ENCODE measurements at places on chromosomes 1 and 21.

DNA sequence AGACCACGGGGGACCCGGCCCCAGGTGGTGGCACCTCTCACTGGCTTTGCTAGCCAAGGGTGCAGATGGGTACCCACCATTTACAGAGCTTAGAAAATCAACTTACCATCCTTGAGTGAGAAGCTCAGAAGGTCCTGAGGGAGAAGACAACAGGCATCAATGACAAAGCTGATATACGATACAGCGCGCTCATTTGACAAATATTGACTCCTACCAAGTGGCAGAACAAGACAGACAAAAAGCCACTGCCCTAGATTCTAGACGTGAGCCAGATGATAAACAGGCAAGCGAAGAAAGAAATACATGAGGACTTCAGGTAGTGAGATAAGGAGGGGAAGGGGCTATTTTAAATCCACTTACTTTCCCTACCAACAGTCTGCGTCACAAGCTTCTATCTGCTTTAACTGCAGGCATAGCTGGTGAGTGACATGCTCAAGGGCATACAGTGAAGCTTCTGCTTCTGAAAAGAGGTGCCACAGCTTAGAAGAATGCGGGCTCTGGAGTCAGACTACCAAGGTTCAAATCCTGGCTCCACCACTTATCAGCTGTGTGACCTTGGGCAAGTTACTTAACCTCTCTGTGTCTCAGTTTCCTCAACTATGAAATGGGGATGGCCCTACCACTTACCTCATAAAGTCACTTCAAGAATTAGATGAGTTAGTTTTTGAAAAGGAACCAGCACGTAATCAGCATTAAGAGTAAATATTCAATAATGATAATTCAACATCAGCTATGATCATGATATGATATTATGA, 29.1 kb downstream of the TMCO4 start:
- DNase-seq, result no peak

GRCh38 chr21:44006656-44007055, 5.5 kb upstream of the TRAPPC10 start:
- DNase-seq, result no peak

GRCh38 chr21:31158789-31159581, 120.7 kb upstream of the KRTAP19-8 start:
- peak; percentile 62 for DNase-seq

- no peak for DNase-seq
Measured at GRCh38 chr1:11678442-11678841, 2.5 kb downstream of the MAD2L2 start.
